ENCODE measurements at places on chromosomes 6 and 20.

- DNase-seq = no peak
These were observed 80.2 kb downstream of the SYNJ2 start for GRCh38 chr6:158061709-158062461.

GRCh38 chr6:154506991-154507898, 3.2 kb downstream of the CNKSR3 start:
- no peak for DNase-seq

DNA sequence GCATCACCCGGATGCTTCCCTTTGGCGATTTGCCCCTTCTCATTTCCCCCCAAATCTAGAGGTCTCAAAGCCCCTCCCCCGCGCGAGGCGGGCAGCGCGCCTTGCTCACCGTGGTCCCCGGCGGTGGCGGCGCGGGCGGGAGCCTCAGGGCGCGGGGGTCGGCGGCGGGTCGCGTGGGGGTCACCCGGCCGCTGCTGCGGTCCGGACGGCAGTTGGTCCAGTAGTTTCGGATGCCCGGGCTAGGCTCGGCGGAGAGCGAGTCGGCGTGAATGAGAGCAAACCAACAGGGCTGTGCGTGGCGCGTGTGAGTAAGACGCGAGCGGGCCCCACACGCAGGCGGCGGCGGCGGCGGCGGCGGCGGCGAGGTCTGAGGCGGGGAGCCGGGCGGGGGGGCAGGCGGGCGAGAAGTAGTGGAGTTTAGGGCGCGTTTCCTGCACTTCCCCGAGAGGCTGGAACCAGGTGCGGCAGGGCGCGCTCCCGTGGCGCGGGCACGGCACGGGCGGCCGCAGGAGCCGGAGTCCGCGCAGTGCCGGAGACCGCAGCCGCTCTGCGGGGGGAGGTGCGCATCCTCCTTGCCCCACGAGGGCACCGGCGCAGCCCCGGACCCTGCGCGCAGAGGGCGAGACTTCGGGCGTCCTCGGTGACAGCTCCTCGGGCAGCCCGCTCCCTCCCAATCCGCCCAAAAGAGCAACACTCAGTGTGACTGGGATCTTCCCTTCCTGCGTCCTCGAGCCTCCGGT, 567 bp downstream of the HS3ST5 start:
- no peak for DNase-seq

GRCh38 chr6:110738899-110739365, 76.3 kb downstream of the CDK19 start:
- no peak for DNase-seq

DNA sequence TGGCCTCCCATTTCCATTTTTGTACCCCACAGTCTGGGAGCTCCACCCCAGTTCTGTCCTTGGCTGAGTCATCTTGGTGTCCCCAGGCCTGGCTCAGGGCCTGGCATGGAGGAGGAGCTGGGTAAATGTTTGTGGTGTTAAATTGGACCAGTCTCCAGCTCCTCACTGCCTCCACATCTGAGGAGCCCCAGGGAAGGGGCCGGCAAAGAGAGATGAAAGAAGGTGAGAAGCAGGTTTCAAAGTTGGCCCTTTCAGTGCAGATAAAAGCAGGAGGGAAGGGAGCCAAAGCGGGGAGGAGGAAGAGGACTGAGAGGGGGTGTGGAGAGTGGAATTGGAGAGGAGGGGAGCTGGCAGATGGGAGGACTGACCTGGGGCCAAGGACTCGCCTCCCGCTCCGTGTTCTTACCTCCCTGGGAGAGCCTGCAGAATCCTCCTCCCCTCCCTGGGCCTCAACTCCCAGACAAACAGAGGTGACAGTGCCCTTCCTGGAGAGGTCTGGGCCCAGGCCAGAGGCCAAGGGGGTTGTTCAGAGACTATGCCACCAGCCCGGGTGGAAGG, 89.0 kb downstream of the CD40 start:
- no peak for DNase-seq

GRCh38 chr20:63083831-63084562, 77.2 kb upstream of the BHLHE23 start:
- no peak for DNase-seq

DNA sequence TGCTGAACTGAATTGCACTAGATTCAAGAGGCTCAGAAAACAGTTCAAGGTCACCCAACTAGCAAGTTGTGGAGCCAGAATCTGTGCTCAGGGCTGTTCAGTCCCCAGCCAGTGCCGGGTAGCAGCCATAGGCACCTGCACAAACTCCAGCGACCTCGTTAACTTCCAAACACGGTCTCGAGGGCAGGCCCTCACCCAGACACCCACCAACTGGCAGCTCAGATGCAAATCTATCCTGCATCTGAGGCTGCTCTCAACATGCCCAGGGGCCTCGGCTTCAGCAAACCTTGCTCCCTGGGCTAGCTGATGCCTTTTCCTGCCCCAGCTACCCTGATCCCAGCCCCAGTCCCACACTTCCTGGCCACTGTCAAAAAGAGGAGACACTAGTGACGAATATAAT, 3.7 kb downstream of the JPH2 start:
- no peak for DNase-seq

DNA sequence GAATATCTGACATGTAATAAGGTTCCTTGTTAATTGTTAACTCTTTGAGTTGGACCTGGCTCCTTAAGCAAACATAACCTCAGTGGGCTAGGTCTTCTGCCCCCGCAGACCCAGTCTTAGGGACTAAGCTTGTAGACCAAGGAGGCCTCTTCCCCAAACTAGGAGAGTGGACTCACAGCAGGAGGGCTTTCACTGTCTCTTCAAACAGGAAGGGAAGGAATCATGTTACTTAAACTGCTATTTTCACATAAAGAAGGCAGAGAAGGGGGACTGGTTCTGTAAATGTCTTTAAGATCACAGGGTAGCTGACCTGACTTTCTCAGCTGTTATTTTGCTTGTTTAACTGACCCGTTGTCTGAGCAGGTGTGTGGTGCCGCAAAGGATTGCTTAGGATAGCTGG, 34.9 kb upstream of the PRDM1 start:
- DNase-seq = no peak

DNA sequence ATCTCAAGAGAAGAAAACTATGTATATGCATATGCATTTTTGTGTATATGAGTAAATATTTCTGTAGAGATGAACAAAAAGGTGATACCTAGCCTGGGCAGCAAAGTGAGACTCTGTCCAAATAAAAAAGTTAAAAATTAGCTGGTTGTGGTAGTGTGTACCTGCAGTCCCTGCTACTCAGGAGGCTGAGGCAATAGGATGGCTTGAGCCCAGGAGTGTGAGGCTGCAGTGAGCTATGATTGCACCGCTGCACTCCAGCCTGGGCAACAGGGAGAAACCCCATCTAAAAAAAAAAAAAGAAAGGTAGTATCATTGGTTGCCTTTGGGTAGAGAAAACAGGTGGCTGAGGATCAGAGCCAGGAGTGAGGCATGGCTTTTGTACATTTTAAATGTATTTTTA, 50.9 kb downstream of the KLHL31 start:
- DNase-seq = no peak

DNA sequence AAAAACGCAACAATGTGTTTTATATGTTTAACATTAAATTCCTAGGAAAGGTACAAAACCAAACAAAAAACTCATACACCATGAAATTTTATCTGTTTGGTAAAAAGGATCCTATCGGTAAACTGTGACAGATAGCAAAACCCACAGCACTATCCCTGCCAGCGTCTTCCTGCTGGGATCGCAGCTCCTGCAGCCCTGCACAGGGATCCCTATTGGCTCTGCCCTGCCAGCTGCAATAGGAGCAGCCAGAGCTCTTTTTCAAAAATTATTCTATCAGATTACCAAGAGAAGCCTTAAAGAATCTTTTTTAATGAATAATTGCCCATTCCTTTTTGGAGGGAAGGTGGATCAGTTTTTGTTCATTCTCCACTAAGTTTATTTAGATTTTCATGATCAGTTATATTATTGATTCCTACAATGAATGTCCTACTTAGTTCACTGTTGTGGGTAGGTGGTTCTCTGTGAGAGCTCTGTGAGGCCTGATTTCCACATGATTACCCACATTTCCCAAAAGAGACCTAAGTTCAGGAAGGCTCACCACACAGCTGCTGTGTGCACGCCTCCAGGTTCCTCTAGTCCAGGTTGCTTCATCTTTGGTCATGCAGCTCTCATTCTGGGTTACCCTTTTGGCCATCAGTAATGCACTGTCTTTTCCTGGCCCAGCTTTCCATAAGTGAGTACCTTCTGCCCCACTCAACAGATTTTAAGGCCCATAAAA, 293.8 kb downstream of the FRK start:
- DNase-seq = no peak

DNA sequence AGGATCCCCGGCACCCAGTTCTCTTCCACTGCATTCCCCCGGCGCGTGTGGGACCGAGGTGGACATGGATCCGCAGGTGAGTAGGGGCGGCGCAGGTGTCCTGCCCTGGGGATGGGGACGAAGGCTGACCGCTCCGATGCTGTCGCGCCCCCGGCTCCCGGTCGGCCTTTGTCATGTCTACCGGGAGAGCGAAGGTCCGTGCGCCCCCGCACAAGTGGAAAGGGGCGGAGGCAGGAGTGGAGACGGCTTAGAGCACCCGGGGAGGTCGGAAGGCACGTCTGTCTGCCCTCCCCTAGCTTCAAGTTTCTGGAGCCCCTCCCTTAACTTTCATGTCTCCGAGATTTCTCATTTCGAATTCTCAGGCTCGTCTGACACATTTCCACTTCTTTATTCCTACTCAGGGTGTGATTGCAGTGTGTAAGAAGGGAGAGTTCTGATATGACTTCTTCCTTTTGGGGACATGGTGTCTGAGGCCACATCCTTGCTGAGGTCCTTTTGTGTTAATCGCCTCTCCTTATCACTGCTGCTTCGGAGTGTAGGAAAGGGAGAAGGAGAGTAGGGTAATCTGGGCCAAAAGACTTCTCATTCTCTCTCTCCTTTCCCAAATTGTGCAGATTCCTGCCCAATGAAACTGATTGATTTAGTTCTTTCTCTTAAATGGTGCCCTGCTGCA, 435 bp downstream of the KIFC1 start:
- peak; percentile 63 for DNase-seq

- peak; percentile 8 for DNase-seq
These were observed 46.3 kb downstream of the GOPC start for GRCh38 chr6:117555882-117556498.

DNA sequence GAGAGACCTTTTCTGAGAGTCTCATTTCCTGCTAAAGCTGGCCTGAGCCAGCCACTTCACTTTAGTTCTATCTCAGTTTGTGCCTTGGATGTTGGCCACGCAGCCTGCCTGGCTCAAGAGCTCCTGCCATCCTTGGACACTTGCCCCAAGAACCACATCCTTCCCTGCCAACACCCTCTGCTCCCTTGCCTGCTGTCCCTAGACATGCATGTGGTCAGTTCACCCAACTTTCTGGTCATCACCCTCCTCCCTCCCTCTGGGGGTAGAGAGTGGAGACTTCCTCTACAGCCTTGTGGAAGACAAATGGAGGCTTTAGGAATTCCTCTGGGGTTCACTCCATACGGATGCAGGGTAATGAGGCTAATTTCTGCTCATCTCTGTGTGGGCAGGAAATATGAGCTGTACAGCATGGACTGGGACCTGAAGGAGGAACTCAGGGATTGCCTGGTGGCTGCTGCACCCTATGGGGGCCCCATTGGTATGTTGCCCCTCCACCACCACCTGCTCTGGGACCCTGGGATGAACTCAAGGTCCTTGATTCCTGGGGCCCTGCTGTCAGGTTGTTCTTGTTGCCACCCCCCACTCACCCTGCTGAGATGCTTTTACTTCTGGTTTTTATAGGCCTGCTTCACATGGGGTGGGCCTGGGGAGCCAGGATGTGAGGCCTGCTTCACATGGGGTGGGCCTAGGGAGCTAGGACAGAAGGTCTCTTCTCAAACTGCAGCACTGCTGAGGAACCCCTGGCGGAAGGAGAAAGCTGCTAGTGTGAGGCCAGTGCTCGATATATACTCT, 13.8 kb upstream of the PTPRA start:
- DNase-seq = no peak

DNA sequence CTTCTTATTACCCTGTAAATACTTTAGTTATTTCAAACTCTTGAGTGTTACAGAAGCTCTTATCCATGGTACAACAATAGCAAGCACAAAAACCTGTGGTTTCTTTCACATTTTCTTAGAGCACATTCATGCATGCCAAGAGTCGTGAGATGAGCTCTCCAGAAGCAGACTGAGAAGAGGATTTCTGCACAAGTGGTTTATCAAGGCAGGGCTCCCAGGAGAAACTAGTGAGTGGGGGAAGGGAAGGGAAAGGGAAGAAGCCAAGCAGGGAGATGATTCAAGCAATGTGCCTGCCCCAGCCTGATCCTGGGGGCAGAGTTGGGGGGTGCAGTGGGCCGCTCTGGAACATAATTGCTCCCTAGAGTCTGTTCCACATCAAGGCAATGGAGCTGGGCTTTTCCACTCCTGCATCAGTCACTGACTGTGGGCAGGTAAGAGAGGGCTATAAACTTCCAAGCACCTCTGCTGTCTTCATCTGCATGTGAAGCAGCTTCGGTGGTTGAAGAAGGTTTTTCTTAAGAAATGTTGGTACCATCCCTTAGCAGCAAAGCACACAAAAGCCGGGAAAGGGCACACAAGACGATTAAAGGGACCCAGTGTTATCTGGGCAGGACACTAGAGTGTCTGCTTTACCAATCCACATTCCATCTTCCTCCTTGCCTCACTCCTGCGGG, 152.1 kb downstream of the PLCB4 start:
- DNase-seq = no peak

DNA sequence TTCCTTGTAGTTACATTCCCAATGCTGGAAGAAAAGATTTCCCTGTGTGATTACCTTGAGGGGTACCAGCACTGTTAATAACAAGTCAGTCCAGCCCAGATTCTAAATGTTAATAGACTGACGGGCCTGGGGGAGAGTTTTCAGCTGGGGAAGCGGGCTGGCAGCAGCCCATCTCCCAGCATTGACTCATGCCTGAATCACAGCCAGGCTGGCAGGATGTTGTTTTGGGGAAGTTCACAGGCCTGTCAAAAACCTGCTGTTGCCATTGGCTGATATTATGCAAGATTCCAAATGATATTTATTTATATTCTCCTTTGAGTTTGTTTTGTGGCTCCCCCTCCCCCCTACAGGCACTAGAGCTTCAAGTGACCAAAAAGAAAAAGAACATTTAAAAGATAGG, 213.9 kb upstream of the CNR1 start:
- DNase-seq = no peak

- DNase-seq = no peak
These were observed 31.9 kb upstream of the TBX18 start for GRCh38 chr6:84796343-84796742.

- no peak for DNase-seq
These were observed 29.9 kb downstream of the HIVEP2 start for GRCh38 chr6:142914937-142915697.

GRCh38 chr20:63962426-63963347, 6.5 kb upstream of the UCKL1 start:
- no peak for DNase-seq

DNA sequence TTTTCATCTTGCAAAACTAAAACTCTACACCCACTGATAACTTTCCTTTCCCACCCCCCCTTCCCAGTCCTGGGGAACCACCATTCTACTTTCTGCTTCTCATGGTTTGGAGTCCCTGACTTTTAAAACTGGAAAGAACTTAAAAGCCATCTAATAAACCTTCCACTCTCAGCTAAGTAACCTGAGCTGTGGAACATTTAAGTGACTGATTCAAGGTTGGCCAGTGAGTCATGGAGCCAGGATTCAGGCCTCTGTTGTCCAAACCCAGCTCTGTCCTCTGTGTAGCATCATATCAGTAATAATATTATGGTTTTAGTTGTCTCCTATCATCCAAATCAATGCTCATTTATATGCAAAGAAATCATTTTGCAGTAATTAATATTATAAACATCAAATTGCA, 176.0 kb upstream of the NT5E start:
- DNase-seq = no peak
